ENCODE measurements at places on chromosomes 13 and 19.

- DNase-seq = no peak
Measured at GRCh38 chr13:26811581-26811980, 51.0 kb upstream of the GPR12 start.

DNA sequence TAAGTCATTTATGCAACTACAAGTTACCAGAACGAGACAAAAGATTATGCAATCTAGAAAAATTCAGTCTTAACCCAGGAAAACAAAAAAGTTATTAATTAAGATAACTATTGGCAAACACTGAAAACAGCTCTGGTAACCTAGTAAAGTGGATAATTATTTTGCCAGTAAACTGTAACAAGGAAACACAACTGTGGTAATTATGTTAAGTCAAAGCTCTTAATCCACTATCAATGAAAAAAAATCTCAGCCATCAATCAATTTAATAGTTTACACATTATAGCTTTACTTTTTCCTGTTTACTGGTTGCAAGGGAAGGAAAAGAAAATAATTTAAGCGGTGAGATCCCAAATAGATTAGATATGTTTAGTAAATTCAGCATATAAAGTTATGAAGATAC lies 11.2 kb downstream of the EXOSC8 start:
- DNase-seq = no peak

DNA sequence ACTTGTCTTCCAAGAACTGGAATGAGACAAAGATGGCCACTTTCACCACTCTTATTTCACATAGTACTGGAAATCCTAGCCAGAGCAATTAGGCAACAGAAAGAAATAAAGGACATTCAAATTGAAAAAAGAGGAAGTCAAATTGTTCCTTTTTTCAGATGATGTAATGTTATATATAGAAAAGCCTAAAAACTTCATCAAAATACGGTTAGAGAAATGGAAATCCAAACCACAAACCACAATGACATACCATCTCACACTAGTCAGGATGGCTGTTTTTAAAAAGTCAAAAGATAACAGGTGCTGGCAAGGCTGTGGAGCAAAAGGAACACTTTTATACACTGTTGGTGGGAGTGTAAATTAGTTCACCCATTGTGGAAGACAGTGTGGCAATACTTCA lies 113.3 kb upstream of the SPRY2 start:
- DNase-seq = no peak

- DNase-seq = no peak
Measured at GRCh38 chr13:66640231-66640630, 589.9 kb downstream of the PCDH9 start.

DNA sequence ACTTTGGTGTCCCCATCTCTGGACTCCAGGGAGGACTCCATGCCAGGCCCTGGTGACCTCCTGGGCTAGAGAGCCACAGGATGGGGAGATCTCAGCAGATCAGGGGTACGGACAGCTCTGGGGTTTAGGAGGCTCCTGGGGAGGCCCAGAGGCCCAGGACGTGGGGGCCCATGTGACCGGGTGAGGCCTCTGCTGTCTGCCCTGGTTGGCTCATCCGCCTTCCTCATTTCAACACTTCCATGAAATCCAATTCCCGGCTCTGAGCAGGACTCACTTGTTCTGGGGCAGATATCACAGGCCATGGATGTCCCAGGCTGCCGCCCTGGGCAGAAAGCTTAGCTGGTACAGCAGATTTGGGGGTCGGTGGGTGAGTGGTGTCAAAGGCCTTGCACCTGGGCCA lies 1.1 kb upstream of the PRAM1 start:
- no peak for DNase-seq

DNA sequence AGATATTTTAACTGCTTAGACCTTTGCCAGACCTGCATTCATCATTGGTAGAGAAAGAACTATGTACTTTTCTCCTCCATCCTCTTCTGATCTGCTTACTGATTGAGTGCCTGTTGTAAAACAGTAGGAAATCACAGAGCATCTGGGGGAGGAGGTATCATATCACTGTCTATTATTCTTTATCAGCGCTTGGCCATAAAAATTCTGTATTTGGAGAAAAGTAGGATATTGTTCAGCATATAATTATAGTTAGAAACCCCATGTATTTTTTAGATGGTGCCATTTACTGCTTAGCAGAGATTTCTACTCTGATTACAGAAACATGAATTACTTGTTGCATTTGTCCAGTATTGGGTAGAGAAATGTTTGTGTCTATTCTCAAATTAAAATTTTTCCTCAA lies 62.4 kb downstream of the URI1 start:
- DNase-seq = no peak

GRCh38 chr19:16383584-16384161 lies 59.0 kb downstream of the KLF2 start:
- DNase-seq = no peak

DNA sequence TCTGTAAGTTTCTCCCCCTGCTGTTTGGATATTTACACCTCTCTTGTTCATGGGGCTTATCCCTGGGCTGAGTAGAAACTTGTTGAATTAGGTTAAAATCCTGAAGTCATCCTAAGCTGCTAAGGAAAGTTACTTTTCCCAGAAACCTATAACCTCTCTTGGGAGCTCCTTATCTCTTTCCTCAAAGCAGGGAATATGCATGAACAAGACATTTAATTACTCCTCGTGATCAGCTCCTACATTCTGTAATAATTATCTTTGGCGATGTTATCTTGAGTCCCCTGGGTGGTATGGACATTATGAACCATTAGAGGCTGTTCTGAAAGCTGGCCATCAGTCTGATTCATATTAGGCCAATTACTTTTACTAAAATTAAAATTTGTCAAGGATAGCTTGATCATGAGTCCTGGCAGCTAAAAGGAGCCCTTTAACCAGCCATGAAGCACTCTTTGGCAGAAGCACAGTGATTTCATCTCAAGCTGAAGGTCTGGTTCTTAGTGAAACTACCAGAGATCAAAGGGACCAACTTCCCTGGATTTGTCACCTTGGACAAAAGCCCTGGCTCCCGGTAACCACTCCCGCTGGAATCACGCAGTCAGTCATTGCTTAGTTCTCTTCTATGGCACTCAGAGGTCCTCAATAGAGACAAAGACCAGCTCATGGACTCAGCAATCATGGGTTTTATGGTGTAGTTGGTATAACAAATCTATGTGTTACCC lies 811.8 kb downstream of the UQCRFS1 start:
- no peak for DNase-seq

- DNase-seq = no peak
Measured at GRCh38 chr13:49579501-49579900, 5.9 kb downstream of the RCBTB1 start.

- DNase-seq = no peak
Measured at GRCh38 chr19:32164384-32164992, 180.9 kb upstream of the ZNF507 start.

DNA sequence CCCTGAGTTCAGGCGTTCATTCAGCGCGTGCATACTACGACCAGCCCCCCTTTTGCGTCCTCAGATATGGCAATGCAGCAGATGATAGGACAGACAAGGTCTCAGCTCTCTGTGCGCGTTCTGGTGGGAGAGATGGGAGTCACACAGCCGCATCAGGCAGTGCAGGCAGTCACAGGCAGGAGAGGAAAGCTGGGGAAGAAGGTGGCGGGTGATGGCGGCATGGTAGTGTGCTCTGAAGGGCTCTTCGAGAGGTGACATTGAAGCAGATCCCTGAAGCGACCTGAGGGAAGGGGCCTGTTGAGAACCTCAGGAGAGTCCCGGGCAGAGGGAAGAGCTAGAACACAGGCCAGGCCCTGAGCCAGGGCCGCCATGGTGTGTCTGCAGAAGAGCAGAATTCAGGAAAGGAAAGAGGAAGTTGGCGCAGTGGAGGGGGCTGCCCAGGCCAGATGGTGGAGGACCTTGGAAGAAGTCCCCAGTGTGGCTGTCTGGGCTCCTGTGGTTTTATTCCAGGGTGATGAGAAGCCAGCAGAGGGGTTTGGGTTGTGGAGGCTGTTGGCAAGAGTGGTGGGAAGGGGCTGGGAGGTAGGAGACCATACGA lies 3.5 kb downstream of the USF2 start:
- DNase-seq = no peak

DNA sequence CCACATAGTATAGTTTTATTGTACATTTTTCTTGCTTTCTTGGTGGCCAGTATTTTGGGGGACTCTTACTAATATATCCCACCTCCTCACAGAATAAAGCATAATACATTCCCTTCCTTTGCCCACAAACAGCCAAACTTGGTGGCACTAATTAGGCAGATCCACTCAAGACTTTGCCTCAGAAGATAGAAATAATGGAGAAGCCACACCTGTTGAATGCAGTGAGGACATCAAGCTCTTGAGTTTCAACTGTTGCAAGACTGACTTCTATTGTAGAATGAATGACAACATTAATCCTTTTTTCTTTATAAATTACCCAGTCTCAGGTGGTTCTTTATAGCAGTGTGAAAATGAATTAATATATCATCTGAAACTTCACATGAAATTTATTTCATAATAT lies 1183.6 kb upstream of the ATXN8OS start:
- DNase-seq = no peak

DNA sequence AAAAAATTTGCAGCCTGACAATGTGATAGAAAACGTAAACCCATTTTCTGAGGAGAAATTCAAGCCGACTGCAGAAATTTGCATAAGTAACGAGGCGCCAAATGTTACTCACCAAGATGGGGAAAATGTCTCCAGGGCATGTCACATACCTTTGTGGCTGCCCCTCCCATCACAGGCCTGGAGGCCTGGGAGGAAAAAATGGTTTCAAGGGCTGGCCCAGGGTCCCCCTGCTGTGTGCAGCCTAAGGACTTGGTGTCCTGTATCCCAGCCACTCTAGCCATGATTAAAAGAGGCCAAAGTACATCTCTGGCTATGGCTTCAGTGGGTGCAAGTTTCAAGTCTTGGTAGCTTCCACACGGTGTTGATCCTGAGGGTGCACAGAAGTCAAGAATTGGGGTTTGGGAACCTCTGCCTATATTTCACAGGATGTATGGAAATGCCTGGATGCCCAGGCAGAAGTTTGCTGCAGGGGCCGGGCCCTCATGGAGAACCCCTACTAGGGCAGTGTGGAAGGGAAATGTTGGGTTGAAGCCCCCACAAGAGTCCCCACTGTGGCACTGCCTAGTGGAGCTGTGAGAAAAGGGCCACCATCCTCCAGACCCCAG lies 1842.3 kb downstream of the PCDH9 start:
- DNase-seq = no peak

DNA sequence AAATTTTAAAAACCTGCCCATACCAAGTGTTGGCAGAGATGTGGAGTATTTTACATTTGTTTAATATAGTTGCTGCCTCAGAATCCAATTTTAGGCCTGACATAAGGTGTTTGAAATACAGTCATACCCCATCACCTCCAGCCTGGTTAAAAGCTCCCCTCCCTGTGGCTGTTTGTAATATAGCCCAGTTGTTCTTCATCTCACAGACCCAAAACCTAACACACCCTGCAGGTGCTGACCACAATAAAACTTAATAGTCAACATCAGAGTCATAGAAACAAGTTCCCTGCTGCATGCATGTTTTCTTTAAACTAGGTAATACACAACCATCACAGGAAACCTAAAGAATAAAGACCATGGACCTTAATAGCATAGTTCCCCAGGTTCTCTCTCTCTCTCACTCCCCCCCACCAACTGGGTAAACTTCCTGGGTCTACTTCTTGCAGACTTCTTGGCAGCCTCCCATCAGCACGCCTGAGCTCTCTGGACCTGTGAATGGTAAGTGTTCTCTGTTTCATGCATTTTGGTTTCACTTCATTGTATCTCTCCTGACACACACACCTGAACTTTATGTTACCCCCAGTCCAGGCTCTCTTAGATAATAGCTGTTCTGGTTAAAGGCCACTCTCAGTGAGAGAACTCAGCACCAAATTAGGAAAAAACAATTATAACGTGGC lies 1369.9 kb downstream of the EFNB2 start:
- DNase-seq = no peak

All from stimulated activated CD4-positive, alpha-beta T cell treated with anti-CD3 and anti-CD28 coated beads, Interleukin-4, amount 100 ng/mL, for 24 hours (primary cell).